ENCODE measurements at places on chromosomes 13 and 19. TPM values are rescaled to one million over a fixed set of nuclear protein-coding genes. Genes with fewer than 3 reads are reported as not detected.

- no peak for DNase-seq
Observed at GRCh38 chr19:49472936-49473335, 1.1 kb upstream of the FLT3LG start.

DNA sequence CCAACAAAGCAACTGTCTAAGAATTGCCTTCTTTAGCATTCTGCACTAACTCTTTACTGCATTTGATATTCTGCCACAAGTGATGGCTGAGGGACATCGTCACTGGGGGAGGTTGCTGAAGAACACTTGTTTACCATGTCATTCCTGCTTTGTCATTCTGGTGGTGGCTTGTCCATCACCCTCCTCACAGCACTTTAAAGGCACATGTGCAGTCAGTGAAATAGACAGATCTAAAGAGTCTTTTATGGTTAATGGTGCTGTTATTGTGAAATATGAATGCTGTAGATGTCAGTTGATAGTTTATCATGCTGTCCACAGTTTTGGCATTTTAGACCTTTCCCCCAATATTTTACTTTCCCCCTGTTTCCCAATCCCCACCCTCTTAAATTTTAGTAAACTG lies 120.9 kb upstream of the TSC22D1 start:
- DNase-seq = no peak

GRCh38 chr19:48967346-48968178 lies 2.5 kb downstream of the FTL start:
- no peak for DNase-seq

DNA sequence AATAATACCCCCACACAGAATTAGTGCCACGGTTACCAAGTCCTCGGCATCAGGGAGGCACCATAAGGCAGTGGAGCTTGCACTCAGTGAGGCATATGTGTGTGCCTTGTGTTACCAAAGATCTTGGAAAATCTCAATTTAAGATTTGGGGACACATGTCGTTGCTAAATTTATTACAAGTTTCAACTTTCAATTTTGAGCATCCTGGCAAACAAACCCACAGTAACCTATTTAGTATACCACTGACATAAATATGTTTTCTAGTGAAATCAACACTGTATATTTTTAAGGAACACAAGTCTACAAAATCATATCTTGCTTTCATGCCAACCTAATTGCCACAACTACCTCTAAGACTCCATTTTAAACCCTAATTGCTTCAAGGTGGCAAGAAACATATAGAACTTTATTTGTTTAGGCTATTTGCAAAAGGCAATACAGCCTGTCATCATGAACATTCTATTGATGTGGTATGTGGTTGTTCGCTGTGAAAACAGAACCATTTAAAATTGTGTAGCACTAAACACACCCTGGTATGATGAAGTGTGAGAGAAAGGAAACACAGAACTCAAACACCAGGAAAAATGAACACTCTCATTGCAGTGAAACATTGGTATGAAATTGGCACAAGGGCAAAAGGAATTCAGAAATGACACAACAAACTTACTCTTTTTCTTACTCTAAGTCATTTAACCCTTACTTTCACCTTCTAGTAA lies 531.1 kb downstream of the IRS2 start:
- no peak for DNase-seq

The FOSB gene
- total RNA-seq = 21.2 TPM

The CEACAM7 gene
- 0.30 TPM for total RNA-seq

Measured in skin of body (tissue), 3 donors.